ENCODE measurements at places on chromosomes 7 and 10.

- DNase-seq = no peak
These were observed 648.8 kb upstream of the COBL start for GRCh38 chr7:51965454-51965853.

GRCh38 chr7:54802114-54802513 lies 43.1 kb upstream of the SEC61G start:
- no peak for DNase-seq

- DNase-seq = no peak
These were observed 46.1 kb downstream of the CABCOCO1 start for GRCh38 chr10:61708846-61709245.

DNA sequence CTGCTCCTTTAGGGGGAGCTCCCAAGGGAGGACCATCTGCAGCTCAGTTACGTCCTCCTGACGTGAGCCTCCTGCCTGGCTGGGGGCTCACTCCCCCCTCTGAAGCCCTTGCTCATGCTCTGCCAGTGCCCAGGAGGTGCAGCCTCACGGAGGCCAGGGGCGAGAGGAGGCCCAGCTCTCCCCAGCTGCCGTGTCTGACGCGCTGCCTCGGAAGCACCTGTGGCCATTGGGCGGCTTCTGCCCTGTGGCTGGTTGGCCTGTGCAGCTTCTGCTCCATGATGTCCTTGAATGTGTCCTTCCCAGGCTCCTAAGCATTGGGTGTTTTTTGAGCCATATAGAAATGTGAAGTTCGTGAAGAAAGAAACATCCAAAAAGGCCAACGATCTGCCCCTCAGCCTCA lies 91.3 kb downstream of the DYNC2I1 start:
- no peak for DNase-seq

DNA sequence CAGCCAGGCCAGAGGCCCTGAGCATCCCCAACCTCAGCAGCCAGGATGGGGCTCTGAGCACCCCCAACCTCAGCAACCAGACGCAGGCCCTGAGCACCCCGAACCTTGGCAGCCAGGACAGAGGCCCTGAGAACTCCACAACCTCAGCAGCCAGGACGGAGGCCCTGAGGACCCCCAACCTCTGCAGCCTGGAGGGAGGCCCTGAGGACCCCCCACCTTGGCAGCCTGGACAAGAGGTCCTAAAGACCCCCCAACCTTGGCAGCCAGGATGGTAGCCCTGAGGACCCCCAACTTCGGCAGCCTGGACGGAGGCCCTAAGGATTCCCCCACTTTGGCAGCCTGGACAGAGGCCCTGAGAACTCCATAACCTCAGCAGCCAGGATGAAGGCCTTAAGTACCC lies 17.0 kb downstream of the RRP12 start:
- DNase-seq = no peak

DNA sequence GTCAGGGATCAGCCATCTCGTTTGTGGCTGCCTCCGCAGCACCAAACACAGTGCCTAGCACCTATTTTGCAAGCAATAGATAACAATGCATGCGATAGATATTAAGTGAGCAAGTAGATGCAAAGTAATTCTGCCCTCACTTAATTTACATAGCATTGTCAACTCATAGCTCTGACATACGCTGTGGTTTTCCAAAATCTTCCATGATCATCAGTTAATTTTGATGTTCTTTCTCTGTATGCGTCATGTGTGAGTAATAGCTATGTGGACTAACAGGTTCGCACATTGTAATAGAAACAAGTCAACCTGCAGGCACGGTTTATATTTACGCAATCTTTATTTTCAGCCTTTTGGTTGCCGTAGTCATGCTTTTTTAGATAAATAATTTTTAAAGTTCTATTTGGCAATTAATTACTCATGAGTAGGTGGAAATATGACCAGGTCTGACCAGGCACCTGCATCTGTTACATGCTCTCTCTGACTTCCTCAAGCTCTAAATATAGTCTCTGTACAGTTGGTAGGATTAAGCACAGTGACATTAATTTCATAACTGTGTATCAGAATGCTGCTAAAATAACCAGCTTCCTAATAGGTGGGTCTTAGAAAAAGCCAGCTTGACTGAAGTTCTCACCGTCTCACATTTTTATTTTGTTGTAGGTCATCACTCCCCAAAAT lies 13.3 kb downstream of the MAP3K8 start:
- DNase-seq = no peak

- no peak for DNase-seq
These were observed 13.1 kb downstream of the AVPI1 start for GRCh38 chr10:97673736-97674525.

GRCh38 chr10:68562661-68563570 lies 2.8 kb downstream of the TET1 start:
- DNase-seq = no peak

DNA sequence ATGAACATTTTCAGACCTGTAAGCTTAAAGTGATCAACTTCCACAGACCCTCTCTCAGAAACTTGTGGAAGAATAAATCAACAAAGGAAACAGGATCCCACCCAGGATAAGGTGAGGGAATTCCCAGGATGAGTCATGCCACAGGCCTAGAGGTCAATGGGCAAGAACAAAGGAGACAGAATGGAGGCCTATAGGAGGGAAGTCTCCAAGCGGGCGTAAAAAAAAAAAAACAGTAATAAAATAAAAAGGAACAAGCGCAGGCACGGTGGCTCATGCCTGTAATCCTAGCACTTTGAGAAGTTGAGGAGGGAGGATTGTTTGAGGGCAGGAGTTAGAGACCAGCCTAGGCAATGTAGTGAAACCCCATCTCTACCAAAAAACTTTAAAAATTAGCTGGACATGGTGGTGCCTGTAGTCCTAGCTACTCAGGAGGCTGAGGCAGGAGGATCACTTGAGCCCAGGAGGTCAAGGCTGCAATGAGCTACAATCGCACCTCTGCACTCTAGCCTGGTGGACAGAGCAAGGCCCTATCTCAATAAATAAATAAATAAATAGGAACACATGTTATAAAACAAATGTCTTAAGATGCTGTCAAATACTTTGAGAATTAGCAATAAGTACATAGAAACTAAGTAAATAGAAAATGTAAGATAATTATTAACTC lies 8.4 kb downstream of the SORBS1 start:
- DNase-seq = no peak

DNA sequence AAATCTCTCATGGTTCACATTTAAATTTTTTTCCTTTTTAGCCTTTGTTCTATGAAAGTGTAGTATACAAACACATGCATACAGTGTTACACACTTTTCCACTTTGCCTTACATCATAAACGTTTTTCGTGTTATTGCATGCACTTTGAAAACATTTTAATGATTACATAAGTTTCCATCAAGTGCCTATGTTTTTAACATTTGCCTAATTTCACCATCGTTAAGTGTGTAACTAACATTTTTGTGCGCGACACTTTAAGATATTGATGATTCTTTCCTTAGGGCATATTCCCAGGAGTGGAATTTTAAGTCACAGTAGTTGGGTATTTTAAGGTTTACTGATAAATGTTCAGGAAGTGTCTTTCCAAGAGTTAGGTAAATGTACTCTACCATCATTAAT lies 1.5 kb upstream of the FRAT2 start:
- DNase-seq = no peak

GRCh38 chr10:75377869-75378268 lies 23.7 kb downstream of the ZNF503 start:
- no peak for DNase-seq

DNA sequence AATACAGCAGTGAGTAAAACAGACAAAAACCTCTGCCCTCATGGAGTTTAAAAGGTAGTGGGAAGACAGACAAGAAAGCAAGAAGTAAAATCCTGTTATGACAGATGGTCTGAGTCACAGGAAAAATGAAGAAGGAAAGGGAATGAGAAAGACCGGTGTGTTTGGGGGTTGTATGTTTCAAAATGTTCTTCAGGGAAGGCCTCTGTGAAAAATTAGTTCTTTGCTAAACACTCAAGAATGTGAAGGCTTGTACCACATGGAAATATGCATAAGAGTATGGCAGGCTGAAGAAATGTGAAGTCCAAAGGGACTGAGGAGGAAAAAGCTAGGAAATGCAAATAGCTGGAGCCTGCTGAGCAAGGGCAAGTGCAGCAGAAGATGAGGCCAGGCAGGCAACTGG lies 315.9 kb upstream of the SEMA3A start:
- DNase-seq = no peak

- no peak for DNase-seq
These were observed 2.1 kb upstream of the GIGYF1 start for GRCh38 chr7:100696123-100696521.

GRCh38 chr7:139494835-139495579 lies 11.5 kb upstream of the KLRG2 start:
- DNase-seq = no peak

DNA sequence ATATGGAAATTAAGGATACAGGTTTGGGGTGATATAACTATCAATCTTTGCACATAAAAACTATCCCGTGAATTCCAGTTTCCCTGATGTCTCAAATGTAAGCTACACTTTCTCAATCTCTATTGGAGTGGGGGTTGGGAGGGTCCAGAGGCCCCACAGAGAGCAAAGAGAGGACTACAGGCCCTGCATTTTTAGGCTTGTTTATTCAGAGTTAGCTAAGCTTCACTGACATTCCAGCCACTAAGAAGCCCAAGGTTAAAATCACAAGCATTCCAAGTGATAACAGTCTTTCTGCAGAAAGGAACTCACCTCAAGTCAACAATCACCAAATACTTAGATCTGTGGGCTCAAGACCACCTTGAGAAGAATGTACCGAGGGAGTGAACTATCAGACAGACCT lies 31.6 kb upstream of the LAMB1 start:
- DNase-seq = no peak

DNA sequence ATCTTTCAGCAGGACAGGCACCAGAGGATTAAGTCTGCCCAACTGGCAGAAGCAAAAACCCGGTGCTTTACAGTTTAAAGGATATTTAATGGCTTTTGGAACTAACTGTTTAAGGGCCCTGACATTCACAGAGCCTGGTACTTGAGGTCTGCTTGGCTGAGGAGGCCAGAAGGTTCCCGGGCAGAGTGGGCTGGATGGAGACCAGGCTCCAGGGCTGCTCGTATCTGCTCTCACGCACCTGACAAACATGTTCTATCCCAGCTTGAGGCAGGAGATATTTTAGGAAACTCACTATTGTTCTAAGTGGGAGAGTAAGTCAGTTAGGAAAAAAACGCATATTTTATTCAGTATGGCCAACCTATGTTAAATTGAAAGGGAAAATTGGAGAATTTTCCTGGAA lies 143.5 kb downstream of the ZMYND11 start:
- no peak for DNase-seq

DNA sequence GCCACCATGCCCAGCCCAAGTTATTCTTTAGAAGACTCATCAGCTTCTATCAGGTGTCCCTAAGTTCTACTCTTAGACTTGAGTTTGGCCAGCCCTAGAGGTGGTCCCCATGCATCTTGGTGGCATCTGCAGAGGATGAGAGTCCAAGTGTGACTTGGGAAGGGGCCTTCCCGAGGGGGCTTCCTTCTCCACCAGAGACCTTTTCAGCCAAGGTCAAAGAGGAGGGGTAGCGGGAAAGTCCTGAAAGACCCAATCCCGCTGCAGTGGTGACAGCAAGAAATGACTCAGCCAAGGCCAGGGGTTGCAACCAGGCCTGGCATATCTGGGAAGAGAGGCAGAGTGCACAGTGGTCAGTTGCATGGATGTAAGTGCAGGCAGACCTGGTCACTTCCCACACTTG lies 61.7 kb upstream of the MGMT start:
- no peak for DNase-seq

DNA sequence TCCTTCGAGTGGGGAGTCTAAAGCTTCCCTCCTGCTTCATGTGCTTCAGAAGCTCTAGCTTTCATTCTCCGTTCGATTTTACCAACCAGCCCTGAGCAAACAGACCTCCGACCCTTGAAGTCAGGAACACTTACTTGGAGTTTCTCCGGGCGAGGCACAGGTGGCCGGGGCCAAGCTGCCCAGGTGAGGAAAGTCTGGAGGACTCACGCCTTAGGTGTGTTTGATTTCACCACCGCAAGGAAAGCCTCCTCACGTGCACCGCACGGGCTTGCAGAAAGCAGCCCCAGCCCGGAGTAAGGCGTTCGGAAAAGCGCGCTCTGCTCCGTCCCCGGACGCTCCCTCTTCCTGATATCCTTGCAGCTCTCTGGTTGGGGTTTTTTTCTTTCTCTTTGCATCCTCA lies 30.1 kb upstream of the CNPY1 start:
- DNase-seq = no peak

DNA sequence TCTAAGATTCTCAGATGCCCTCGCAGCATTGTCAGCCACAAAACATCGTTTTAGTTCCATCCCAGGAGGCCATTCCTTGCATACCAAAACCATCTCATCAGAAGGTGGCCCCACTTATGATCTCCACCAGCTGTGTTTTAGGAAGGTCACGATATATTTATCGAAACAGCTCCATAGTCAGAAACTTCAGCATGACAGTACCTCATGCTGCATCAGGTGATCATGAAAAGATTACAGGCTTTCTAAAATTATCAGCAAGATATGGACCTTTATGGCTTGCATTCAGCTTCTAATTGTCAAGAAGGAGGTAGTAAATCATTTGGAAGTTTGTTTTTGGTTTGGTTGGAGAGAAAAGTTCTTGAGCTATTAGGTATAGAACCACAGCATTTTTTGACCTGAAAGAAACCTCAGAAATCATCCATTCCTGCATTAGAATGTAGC lies 20.0 kb downstream of the JAZF1 start:
- no peak for DNase-seq

DNA sequence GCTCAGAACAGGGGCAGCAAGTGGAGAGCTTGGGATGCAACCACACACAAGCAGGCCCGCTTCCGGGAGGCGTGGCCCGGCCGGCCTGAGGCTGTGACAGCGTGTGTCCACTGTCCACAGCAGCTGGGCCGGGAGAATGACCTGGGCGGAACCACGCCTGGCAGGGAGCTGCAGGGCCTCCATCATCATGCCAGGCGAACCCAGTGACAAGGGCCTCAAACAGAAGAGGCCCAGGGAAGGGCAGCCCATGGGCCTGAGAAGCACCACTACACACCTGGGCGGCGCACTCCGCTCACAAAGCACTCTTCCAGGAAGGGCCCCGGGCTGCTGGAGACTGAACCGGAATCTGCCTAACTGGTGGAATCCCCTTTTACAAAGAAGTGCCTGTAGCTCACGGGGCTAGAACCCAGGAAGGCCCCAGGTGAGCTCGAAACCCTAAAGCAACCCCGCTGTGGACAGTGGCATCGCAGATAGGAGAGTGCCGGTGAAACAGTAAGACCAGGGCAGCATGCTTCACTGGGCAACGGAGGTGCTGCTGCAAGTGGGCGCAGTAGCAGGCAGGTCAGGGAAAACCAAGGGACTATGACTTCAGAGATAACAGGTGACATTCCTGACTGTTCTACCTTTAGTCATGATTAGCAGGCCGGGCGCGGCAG lies 66.0 kb downstream of the MAD1L1 start:
- DNase-seq = no peak

GRCh38 chr7:29102558-29103151 lies 43.7 kb downstream of the CPVL start:
- DNase-seq = no peak

DNA sequence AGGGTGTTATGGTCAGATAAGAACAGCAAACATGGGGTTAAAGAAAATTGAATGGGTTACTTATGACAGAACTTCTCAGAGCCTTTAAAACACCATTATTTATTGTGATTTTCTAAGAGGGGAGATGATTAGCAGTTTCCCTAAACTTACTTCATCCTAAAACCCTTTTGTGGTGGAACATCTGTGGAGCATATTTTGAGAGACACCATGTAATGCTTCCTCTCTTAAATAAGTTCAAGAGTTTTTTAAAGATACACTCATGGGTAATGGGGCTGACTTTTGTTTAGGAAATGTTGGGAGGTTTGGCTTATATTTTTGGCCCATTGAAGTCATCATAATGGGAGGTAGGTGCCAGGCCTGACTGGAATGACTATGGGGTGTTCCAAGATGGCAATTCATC lies 8.4 kb upstream of the PDCD4 start:
- DNase-seq = no peak
